ENCODE measurements at places on chromosomes 3 and 15. TPM values are rescaled to one million over a fixed set of nuclear protein-coding genes. Genes with fewer than 3 reads are reported as not detected.

GRCh38 chr15:60612400-60613048, 133.6 kb upstream of the ICE2 start:
- no peak for DNase-seq

The FETUB gene
- 0.04 TPM for total RNA-seq

DNA sequence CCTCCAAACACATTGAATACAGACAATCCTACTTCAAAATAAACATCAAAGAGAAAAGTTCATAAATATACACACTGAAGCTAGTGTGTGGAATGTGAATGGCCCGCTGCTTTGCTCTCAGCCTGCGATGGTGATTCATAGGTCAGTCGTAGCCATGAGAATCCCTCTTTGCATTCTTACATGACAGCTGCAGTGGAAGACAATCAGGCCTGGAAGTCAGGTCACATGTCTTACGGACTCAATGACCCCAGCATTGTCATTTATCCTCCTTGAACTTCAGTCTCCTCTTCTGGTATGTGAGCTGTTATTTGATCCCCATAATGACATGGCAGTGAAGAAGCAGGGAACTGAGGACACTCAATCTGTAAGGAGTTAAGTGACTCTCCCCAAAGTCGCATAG, 217.8 kb upstream of the EOMES start:
- no peak for DNase-seq

The C3orf49 gene
- total RNA-seq: not detected

DNA sequence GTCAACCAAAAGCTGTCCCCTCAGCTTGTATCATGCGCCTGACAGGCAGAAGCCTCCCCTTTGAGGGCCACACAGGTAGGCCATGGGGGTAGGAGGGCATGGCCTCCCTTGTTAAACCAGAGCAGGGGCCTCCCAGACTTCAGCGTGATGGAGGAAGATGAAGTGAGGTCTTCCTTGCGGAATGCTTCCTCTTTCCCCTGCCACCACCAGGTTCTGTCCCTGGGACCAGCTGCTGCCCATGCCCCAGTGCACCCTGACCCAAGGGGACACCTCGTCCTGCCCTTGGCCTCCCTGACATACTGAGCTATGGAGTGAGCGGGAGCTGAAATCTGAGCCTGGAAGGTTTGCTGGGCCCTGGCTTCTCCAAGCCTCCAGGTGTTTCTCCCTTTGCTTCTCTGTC, 26.7 kb downstream of the SSUH2 start:
- no peak for DNase-seq

GRCh38 chr15:96551722-96552121, 221.2 kb downstream of the NR2F2 start:
- no peak for DNase-seq

DNA sequence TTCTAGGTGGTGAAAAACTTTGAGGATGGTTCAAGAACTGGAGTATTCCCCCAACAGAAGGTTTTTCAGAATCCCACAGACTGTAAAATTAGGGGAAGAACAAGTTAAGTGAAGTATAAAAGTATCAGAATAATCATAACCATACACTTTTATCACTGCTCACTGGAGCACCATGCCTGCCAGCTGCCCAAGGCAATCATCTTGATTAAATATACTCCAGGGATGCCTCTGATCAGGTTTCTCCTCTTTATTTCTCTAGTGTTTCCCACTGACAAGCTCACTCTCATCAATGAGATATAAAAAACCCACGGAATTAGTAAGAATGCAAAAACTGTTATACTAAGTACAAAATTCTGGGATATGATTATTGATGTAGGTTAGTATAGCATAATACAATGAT, 108.0 kb downstream of the STAG1 start:
- no peak for DNase-seq

The GABRR3 gene
- total RNA-seq: not detected

- DNase-seq: peak; percentile 23
Observed at GRCh38 chr3:47984075-47984728, 32.0 kb downstream of the MAP4 start.

GRCh38 chr15:48361685-48362084, 30.5 kb downstream of the DUT start:
- no peak for DNase-seq

- DNase-seq: no peak
Observed at GRCh38 chr3:99485286-99485685, 153.1 kb upstream of the COL8A1 start.

The LEKR1 gene
- 0.27 TPM for total RNA-seq

The EFCC1 gene
- 0.66 TPM for total RNA-seq

The MCTP2 gene
- total RNA-seq: 0.98 TPM

- DNase-seq: peak; percentile 7
Observed at GRCh38 chr3:55322638-55323037, 164.5 kb downstream of the WNT5A start.

The XYLB gene
- 3.3 TPM for total RNA-seq

DNA sequence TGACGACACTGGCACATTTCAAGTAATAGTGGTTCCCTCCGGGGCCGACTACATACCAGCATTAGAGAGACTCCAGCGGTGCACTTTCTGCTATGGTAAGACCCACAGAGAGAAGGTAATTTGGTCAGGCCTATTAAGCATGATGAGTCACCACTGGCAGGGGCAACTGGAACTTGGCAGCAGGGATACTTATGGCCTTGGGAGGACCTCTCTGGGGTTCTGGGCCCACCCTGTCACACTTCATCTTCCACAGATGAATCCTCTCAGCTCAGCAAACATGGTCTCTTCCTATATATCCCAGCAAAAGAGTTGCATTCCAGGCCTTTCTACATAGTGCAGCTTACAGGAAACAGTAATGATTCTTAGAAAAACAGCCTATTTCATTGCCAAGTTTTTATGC, 88.0 kb downstream of the PIK3R4 start:
- peak; percentile 89 for DNase-seq

- DNase-seq: peak; percentile 57
Observed at GRCh38 chr15:84702961-84703482, 12.9 kb downstream of the SEC11A start.

DNA sequence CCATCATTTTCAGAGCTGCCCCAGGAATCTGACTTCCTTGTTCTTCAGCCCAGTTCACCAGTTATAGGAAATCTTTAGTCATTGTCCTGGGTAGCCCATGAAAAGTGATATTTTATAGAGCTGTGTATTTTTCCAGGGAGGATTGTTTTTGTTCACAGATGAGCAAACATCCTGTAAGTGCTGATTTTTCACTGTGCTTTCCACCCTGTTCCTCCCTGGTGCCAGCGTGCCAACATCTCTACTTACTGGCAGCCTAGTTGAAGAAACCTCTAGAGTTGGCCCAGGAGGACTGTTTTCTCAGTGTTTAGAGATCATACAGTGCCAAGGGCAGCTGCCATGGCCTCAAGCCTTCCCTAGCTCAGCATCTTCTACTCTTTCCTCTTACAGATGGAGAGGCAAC, 41.3 kb downstream of the ST6GAL1 start:
- no peak for DNase-seq

- no peak for DNase-seq
Observed at GRCh38 chr3:195440379-195440778, 2.4 kb downstream of the ACAP2 start.

GRCh38 chr3:114286266-114286665, 7.6 kb upstream of the TIGIT start:
- no peak for DNase-seq

DNA sequence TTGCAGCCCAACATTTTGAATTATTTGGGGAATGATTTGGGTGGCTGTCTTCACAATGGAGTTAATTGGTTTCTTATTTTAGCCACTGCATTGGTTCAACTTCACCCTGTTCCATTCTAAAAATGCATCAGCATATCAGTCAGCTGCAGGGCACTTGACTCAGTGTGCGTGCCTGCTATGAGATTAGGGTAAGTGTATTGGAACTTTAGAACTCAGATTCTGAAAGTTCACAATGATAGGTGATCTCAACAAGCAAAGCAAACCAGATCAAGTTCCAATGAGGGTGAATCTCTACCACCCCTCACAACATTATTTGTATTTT, 265.0 kb downstream of the ZPLD1 start:
- DNase-seq: no peak
